Amygdala (tissue), 56 donors: ENCODE measurements at places on chromosomes 11 and 22.

DNA sequence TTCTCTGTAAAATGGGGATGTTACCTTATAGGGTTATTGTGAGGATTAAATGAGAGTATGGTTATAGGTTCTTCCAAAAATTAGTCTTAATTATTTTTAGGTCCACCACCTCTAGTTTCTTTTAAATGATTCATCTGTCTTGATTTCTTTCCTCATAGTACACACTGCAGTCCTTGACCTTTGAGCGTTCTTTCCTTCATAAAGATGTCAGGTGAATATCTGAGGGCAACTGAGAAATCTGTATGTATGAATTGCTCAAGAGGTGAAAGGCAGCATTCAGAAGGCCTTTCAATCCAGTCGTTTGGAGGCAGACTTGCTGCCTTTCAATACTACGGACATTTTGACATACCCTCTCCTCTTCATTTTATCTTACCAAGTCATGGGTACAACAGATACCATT is 380.7 kb downstream of the INSC start:
- DNase-seq = no peak

- no peak for DNase-seq
These were observed 49.7 kb downstream of the ARRB1 start for GRCh38 chr11:75301601-75302345.

GRCh38 chr11:45677770-45678512 is 12.5 kb upstream of the CHST1 start:
- DNase-seq = no peak

DNA sequence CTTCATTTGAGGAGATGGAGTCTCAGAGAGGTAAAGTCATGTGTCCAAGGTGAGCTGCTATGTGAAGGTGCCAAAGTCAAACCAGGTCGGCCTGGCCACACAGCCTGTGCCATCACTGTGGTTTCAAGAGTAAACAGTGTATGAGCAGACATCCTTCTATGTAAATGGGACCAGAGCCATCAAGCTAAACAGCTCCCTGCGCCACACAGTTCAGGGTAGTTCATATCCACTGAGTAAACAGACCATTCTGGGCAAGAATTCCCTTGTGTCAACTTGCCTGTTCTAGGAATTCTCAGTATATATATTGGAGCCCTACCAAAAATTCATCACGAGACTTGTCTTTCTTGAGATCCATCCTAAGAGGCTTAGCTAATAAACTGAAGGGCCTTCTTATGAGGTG is 77.5 kb downstream of the AMOTL1 start:
- no peak for DNase-seq

DNA sequence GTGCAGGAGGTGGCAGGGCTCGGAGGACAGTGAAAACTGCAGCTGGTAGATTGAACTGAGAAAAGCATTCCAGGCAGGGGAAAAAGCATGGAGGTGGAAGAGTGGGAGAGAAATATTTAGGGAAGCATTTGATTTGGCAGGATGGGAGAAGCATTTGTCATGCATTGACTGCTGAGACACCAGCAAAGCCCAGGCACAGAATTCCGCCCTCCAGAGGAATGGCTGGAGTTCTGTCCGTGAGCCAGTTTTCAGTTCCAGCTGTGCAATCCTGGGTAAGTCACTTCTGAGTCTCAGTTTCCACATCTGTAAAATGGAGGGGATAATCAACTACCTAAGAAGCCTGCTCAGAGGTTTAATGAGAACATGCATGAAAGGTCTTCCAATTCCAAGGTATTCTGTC is 4.3 kb upstream of the TSKU start:
- no peak for DNase-seq

DNA sequence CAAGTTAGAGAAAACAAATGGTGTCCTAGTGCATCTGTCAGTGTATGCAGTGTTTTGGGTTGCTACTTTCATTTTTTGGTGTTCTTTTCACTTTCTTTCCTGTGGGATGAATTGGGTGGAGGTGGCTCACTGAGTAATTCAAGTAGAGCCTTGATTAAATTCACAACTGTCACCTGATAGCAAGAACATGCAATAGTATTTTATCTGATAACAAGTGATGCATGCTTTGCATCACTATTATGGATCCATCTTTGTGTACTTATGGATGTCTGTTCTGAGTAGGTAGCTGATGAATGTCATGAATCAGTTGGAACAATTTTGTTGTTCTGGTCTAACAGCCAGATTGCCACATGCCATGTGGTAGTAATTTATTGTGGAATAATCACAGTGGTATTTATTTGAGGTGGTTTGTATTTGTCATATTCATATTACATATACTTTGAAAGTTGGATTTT is 87.5 kb downstream of the DDX10 start:
- no peak for DNase-seq

DNA sequence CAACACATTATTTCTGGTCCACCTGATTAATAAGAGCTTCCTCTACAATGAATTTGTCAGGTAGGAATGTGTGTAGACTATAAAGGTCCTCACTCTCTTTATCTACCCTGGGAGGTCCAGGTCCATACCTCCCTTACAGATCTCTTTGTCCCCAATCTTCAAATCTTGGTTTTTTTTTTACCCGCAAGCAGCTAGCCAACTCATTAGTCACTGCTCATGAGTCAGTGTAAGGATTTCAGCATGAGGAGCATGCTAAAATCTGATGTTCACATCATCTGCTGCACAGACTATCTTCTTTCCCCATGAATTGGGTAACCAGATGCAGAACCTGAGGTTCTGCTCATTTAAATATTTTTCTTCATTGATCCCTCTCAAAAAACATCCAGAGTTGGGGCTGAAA is 397.0 kb upstream of the ISX start:
- no peak for DNase-seq

DNA sequence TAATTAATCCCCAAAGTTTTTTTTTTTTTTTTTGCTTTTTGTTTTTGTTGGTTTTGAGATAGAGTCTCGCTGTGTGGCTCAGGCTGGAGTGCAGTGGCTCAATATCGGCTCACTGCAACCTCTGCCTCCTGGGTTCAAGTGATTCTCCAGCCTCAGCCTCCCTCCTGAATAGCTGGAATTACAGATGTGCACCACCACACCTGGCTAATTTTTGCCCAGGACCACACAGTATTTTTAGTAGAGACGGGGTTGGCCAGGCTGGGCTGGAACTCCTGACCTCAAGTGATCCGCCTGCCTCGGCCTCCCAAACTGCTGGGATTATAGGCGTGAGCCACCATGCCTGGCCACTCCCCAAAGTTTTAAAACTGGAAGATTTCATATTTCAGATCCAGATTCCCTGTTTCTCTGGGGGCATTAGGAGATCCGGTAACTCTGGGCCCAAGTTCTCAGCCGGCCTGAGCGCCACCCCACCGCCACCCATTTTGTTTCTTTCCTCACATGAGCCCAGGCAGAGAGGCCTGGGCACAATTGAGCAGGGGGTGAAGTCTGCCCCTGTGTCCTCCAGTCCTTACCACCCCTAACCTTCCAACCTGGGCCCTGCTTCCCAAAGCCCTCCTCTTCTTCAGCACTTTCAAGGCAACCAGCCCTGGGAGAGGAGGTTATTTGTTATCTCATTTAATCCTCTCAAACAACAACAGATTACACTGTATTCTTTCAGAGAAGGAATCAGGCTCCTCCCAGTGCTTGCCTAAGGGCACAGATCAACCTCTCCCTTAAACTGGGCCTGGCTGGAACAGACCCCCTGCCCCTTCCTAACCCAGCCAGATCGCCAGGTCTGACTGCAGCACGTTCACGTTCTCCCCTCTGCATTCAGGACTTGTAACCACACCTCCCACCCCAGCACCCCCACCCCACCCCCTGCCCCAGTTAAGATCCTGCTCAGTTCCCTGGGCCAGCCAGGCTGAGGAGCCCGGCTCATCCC is 1.9 kb upstream of the CSNK1E start:
- no peak for DNase-seq

- DNase-seq = no peak
These were observed 42.2 kb downstream of the TMEM123 start for GRCh38 chr11:102410382-102410784.

DNA sequence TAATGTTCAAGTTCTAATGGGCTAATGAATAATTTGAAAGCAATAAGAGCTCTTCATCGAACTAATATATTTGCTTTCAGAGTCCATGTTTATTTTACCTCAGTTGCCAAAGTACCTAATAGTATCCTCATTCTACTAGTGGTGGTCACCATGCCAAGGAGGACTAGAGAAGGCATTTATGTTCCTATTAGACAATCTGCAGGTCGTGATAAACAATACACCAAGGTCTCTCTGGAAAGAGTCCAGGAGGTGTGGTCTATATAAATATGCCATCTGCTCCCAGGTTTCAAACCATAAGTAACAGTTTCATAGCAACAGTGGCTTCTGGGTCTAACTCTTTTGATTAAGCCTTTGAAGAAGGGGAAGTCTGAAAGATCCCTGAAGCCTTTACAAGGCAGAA is 42.9 kb downstream of the ARFGAP3 start:
- DNase-seq = no peak

DNA sequence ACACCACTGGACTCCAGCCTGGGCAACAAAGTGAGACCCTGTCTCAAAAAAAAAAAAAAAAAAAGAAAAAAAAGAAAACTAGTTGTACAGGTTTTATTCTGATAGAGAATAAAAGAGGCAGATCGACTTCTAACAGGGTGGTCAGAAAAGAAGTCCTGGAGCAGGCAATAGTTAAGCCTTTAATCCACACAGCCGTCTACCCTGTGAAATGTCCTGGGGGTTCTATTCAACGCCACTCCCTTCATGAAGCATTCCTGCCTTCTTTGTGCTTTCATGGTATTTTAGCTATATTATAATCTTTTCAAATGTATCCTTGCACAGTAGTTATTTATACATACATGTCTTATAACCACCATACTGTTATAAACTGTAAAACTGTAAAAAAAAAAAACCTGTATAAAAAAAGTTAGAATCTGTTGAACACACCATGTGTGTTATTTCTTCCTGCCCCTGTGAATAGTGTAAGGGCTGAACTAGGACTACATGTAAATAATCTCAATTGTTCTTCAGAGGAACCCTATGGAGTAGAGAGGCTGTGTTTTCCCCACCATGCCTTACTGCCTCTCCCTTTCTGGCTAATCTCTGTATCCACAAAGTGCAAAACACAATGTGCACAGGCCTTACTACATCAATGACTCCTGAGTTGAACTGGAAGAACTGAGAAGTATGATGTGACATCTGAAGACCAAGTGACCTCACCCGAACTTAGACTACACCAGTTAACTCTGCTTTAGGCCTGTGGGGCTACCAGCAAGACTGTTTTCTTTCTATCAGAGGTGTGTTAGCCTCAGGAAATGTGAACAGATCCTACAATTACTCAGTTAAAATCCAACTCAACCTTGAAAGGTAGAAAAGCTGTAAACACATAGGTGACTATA is 25.3 kb downstream of the PRCP start:
- DNase-seq = no peak

- no peak for DNase-seq
These were observed 221.3 kb downstream of the FAM76B start for GRCh38 chr11:95568281-95568680.

GRCh38 chr11:117072517-117073461 is 25.4 kb downstream of the SIK3 start:
- no peak for DNase-seq

- no peak for DNase-seq
These were observed 112.2 kb downstream of the SBF2 start for GRCh38 chr11:10181811-10182210.

- no peak for DNase-seq
These were observed 272.5 kb upstream of the B3GAT1 start for GRCh38 chr11:134684576-134684975.

GRCh38 chr11:2844116-2844842 is 41.3 kb downstream of the CDKN1C start:
- no peak for DNase-seq

- peak; percentile 91 for DNase-seq
These were observed at the start of gene NECTIN1 for GRCh38 chr11:119728651-119729580. Gene NECTIN1 (minus strand): TSS chr11:119729200. CDS start chr11:119728553, 647 bp downstream.

GRCh38 chr11:133930053-133930766 is 26.6 kb downstream of the IGSF9B start:
- no peak for DNase-seq

- no peak for DNase-seq
These were observed 3.6 kb upstream of the KAT5 start for GRCh38 chr11:65708451-65708850.

- no peak for DNase-seq
These were observed 72.1 kb downstream of the BRD1 start for GRCh38 chr22:49755631-49756001.

GRCh38 chr11:94132152-94132558 is 3.5 kb downstream of the PANX1 start:
- DNase-seq = no peak

DNA sequence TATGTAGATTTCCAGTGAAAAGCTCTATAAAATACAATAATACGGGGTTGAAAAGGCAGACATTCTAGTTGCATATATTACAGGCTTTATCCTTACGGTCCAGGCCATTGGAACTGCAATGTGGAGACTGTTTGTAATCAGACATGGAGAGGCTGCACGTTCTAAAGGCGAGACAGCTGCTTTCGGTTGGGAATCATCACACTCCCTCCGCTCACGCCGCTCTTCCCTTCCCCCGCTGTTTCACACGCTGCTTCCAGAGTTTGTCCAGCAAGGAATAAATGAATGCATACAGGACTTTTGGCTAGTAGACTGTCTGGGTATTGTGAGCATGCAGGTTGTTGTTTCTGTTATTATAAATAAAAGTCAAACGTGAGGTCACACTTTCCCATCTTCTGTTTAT is 13.5 kb upstream of the EFCAB6 start:
- no peak for DNase-seq

- DNase-seq = no peak
These were observed 351.5 kb downstream of the BRD1 start for GRCh38 chr22:49476176-49476575.

GRCh38 chr11:103528046-103528445 is 418.8 kb downstream of the DYNC2H1 start:
- no peak for DNase-seq

DNA sequence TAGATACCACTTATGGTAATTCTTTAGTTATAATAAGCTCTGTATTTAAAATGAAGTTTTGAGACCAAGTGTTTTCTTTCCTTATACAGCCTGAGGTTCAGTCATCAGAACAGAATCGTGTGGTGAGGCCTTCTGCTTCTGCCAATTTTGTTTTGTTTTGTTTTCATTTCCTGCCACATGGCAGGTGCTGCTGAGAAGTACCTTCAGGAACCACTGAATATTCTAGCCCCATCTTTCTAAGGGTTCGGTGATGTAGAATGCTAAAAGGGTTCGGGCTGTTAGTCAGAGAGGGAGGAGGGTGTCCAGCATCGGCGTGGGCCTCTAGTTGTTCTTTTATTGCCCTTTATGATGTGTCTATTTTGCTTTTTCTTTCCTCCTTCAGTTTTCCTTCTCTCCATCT is 25.8 kb downstream of the TNRC6B start:
- no peak for DNase-seq

- DNase-seq = no peak
These were observed 3.6 kb upstream of the LMO1 start for GRCh38 chr11:8267280-8267679.

DNA sequence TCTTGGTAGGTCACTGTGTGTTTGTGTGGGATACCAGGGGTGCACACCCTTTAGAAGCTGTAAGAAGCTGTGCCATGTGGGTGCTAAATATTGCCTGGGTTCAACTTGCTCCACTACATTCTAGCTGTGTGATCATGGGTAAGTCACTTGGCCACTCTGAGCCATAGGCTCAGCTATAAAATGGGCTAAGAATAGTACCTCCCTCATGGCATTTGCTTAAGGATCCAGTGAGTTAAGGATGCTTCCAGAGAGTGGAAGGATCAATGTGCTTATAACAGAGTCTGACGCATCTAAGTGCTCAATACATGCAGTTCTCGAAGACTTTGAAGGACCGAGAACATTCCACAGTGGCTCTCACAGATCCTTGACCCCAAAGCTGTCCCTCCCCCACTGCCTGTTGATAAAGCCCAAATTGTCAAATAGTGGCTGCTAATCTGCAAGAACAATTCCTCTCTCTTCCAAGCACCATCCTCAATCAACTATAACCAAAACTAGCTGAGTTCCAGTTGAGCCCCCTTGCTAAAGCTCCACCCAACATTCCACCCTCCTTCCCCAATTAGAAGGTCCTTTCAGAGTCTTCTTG is 13.2 kb upstream of the TMPRSS6 start:
- no peak for DNase-seq
